ENCODE measurements at places on chromosomes 4 and X. TPM values are rescaled to one million over a fixed set of nuclear protein-coding genes. Genes with fewer than 3 reads are reported as not detected.

The KLHL4 gene
- total RNA-seq = 1.5 TPM

The AMMECR1 gene
- total RNA-seq = 8.8 TPM

The GAGE12J gene
- total RNA-seq = not detected

The GLOD5 gene
- not detected for total RNA-seq

The MAGEB1 gene
- total RNA-seq = not detected

GRCh38 chr4:62402088-62402806, 1202.1 kb downstream of the ADGRL3 start:
- no peaks in the 10 kb centered on the region for H3K36me3 ChIP-seq
- no peak overlapping the region for H3K4me3 ChIP-seq
- no peak for DNase-seq
- H3K4me1 ChIP-seq = no peaks in the 10 kb centered on the region

GRCh38 chr4:1497189-1497801, 91.1 kb upstream of the NKX1-1 start:
- no peaks in the 10 kb centered on the region for H3K36me3 ChIP-seq
- H3K4me3 ChIP-seq = no peak overlapping the region
- no peak overlapping the region for H3K27ac ChIP-seq

- H3K36me3 ChIP-seq = no peaks in the 10 kb centered on the region
- H3K4me3 ChIP-seq = no peak overlapping the region
- no peaks in the 10 kb centered on the region for H3K27me3 ChIP-seq
- no peaks in the 10 kb centered on the region for H3K4me1 ChIP-seq
These were observed 639.6 kb downstream of the MID1IP1 start for GRCh38 chrX:39440799-39441284.

DNA sequence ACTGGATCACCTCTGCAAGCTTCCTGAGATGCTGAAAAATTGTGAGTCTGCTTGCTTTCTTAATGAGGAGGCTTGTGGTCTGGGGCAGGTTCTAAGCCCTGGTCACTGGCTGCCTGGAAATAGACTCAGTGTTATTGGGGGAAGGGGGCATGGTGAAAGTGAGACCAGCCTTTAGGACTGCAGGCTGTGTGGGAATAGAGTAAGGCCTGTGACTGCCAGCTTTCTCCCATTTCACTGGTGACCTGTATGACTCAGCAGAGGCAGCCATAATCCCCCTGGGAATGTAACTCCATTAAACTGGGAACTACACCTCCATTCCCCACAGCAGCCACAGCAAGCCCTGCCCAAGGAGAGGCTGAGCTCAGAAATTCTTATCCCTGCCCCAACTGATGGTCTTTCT, 55.9 kb upstream of the IL15 start:
- DNase-seq = no peak
- H3K4me3 ChIP-seq = no peak overlapping the region

DNA sequence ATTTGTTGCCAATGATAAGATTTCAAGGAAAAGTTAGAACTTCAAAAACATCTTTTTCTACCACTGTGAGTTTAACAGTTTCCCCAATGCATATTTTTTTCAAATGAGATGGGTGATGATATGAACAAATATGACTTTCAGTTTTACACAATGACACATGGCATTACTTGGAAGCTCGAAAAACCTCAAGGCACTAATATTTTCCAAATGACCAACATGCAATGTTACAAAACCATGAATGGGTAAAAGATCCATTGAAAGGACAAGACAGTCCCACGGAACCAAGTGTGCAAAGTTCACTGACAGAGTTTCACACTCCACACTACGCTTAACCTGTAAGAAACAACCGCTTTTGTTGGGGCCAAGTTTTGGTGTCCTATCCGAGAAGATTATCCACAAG, 84.5 kb downstream of the CD99L2 start:
- H3K36me3 ChIP-seq = no peaks in the 10 kb centered on the region
- no peaks in the 10 kb centered on the region for H3K4me1 ChIP-seq
- DNase-seq = no peak
- H3K27ac ChIP-seq = no peak overlapping the region
- H3K27me3 ChIP-seq = no peaks in the 10 kb centered on the region

- no peaks in the 10 kb centered on the region for H3K36me3 ChIP-seq
- no peak for DNase-seq
- H3K27me3 ChIP-seq = no peaks in the 10 kb centered on the region
- H3K27ac ChIP-seq = no peak overlapping the region
- no peak overlapping the region for H3K4me3 ChIP-seq
- no peaks in the 10 kb centered on the region for H3K4me1 ChIP-seq
These were observed 6.8 kb upstream of the FABP2 start for GRCh38 chr4:119328695-119329094.

GRCh38 chrX:37854748-37855147, 7.4 kb upstream of the DYNLT3 start:
- no peak for DNase-seq
- no peak overlapping the region for H3K4me3 ChIP-seq
- no peaks in the 10 kb centered on the region for H3K27me3 ChIP-seq

DNA sequence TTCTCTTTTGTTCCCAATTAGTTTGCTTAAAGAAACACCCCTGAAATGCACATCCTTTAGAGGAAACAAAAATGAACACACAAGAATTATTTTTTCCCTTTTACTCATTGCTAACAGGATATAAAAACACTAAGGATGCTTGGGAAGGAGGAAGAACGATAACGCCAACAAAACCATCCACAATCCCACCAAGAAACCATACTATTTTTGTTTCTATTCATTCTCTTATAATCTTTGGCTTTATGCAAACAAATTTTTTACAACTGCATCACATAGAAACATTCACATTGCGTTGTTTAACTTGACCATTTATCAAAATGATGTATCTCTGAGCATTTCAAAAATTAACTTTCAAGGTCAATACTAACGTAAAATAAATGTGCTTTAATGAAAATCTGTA, 12.0 kb downstream of the APBB2 start:
- no peak for DNase-seq
- H3K27me3 ChIP-seq = no peaks in the 10 kb centered on the region
- H3K27ac ChIP-seq = peak overlapping the region; percentile 62
- H3K4me1 ChIP-seq = no peaks in the 10 kb centered on the region

DNA sequence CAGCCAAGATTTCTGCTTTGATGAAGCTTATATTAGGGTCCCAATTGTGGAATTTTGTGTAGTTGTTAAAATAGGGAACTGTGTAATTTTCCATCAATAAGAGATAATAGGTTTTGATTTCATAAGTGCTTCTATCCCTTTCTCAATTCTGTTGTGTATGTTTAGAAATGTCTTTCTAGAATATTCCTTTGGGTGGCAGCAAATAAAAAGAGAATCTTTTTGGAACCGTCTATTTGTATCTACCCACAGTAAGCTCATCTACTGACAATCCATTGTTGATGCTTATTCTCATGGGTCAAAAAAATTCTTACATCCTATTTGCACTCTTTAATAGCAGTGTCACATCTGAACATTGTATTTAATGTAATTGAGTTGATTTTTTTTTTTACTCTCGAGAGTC, 61.7 kb downstream of the TMA16 start:
- H3K36me3 ChIP-seq = no peaks in the 10 kb centered on the region
- DNase-seq = no peak
- H3K27me3 ChIP-seq = no peaks in the 10 kb centered on the region
- H3K27ac ChIP-seq = no peak overlapping the region
- no peak overlapping the region for H3K4me3 ChIP-seq

GRCh38 chr4:115433491-115433890, 320.1 kb upstream of the NDST4 start:
- H3K27ac ChIP-seq = no peak overlapping the region
- H3K4me3 ChIP-seq = no peak overlapping the region
- no peaks in the 10 kb centered on the region for H3K4me1 ChIP-seq
- no peaks in the 10 kb centered on the region for H3K36me3 ChIP-seq

DNA sequence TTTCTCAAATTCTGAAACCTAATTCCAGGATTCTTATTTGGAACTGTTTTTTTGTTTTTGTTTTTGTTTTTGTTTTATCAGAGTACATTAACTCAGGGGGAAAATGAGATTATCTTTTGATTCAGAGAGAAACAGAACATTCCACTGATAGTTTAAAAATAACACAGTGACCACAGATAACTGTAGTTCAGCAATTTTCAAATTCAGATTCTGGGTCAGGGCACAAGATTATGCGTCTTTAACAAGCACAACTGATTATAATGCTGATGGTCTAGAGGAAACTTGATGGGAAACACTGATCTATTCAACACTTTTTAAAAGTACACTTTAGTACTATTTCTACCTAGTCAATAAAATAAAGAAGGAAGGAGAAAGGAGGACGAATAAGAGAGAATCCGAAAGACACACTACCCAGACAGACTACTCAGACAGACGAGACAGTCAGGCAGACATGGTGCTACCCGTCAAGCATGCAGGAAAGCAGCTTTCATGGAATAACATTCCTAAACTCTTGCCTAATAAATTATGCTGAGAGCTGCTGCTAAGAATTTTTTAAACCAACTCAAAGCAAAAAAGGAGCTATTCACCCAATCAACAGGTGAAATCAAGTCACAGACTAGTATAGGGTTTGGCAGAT, 59.0 kb downstream of the APBB2 start:
- DNase-seq = no peak
- no peak overlapping the region for H3K4me3 ChIP-seq
- H3K36me3 ChIP-seq = no peaks in the 10 kb centered on the region
- no peaks in the 10 kb centered on the region for H3K27me3 ChIP-seq

DNA sequence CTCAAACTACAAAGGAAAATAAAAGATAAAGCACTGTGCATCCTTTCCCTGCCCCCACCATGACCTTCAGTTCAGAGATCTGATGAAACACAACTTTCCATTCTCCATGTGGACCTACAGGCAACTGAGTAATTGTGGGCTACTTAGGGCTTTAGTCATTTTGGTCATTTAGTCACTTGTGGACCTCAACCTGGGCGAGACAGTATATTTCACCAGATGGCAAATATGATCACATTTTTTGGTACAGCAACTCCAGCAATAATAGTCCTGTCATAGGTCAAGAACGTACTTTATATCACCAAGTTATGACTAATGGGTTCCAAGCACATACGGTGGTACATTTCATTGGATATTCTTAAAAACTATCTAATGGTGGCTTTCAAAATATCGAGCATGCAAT, 141.2 kb downstream of the PDGFC start:
- no peaks in the 10 kb centered on the region for H3K4me1 ChIP-seq
- no peak for DNase-seq
- H3K36me3 ChIP-seq = no peaks in the 10 kb centered on the region
- no peak overlapping the region for H3K27ac ChIP-seq
- no peaks in the 10 kb centered on the region for H3K27me3 ChIP-seq

DNA sequence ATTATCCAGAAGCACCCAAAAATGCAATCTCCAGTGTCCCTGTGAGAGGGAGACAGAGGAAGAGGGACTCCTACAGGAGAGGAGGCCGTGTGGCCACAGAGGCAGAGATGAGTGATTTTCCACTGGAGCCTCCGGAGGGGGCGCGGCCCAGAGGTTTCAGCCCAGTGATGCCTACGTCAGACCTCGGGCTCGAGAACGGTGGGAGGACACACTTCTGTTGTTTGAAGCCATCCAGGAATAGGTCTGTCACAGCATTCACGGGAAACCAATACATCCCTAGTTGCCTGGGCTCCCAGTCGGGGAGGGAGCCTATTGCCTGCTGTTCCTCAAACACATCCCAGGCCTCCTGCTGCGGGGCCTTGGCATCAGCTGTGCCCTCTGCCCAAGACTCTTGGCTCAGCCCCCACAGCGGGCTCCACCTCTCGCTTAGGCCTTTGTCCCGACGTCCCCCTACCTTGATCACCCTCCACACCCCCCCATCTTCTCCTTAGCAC, 39.2 kb upstream of the HMX1 start:
- no peaks in the 10 kb centered on the region for H3K27me3 ChIP-seq
- no peak overlapping the region for H3K27ac ChIP-seq
- H3K4me1 ChIP-seq = no peaks in the 10 kb centered on the region
- H3K36me3 ChIP-seq = no peaks in the 10 kb centered on the region

- DNase-seq = no peak
- peak overlapping the region; percentile 51 for H3K27ac ChIP-seq
- no peaks in the 10 kb centered on the region for H3K36me3 ChIP-seq
- H3K4me3 ChIP-seq = no peak overlapping the region
- peaks cover 4% of the 10 kb centered on the region for H3K4me1 ChIP-seq
These were observed 113.8 kb upstream of the RBPJ start for GRCh38 chr4:26206999-26207398.

- H3K4me3 ChIP-seq = no peak overlapping the region
- H3K27me3 ChIP-seq = no peaks in the 10 kb centered on the region
- no peaks in the 10 kb centered on the region for H3K36me3 ChIP-seq
These were observed 998.8 kb downstream of the GLUD2 start for GRCh38 chrX:122046226-122046625.

DNA sequence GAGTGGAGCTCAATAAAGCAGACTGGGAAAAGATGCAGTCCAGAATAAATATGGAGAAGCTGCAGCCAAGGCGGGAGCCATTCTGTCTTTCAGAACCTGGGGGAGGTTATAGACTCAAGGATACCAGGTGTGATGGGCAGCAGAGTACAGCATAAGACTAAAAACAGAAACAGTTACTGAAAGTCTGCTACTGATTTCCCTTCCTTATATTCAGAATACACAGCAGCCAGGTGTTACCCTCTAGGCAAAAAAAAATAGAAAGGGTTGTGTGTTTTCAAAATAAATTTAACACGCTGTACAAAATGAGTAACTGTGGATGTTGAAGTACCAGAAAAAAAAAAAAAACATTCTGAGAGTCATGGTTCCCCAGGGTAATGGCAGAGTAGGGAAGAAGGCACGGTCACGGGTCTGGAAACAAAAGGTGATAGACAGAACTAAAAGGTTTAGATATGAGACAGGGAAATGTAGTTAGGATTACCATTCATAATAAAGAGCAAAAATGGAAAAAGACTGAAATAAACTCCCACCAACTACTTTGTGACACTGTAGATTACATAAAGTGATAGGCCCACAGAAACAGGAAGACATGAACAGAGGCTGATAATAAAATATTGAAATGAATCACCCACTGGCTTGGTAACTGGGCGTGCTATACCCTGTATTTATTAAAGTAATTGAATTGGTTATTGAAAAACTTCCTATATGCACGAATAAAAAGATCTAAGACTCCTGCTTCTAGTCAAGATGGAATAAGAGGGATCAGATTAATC, 10.8 kb upstream of the HHIP start:
- no peaks in the 10 kb centered on the region for H3K27me3 ChIP-seq
- no peak overlapping the region for H3K27ac ChIP-seq
- H3K36me3 ChIP-seq = no peaks in the 10 kb centered on the region
- H3K4me3 ChIP-seq = no peak overlapping the region

- H3K27ac ChIP-seq = no peak overlapping the region
- no peaks in the 10 kb centered on the region for H3K4me1 ChIP-seq
- no peak for DNase-seq
- H3K27me3 ChIP-seq = no peaks in the 10 kb centered on the region
- no peaks in the 10 kb centered on the region for H3K36me3 ChIP-seq
These were observed 268.8 kb upstream of the GATB start for GRCh38 chr4:152029631-152030030.
